ENCODE measurements at places on chromosomes 12 and 14.
A peak's percentile ranks its signal among the peaks of the same experiment; 100 is the strongest.

DNA sequence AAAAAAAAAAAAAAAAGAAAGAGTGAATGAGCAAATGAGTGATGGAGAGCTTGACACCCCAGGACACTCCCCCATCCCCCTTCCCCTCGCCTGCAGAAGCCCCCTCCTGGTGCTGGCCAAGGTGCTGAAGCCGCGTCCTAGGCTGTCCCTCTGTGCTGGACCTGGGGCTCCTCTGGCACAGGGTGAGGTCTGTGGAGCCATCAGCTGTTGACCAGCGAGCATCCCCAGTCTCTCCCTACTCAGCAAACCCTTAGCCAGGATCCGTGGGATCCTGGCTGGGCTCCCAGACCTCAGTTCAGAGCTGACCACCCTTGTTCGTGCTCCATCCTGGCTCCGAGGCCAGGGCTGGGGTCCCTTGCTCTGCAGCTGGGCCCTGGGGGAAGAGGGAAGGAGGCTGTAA lies 5.4 kb upstream of the KIF26A start:
- DNase-seq: no peak

GRCh38 chr12:94091624-94092023 lies 56.8 kb upstream of the PLXNC1 start:
- no peak for DNase-seq

- DNase-seq: peak; percentile 21
These were observed 38.9 kb downstream of the CPSF2 start for GRCh38 chr14:92160619-92161018.

GRCh38 chr12:100460702-100461101 lies 13.0 kb upstream of the NR1H4 start:
- DNase-seq: no peak

DNA sequence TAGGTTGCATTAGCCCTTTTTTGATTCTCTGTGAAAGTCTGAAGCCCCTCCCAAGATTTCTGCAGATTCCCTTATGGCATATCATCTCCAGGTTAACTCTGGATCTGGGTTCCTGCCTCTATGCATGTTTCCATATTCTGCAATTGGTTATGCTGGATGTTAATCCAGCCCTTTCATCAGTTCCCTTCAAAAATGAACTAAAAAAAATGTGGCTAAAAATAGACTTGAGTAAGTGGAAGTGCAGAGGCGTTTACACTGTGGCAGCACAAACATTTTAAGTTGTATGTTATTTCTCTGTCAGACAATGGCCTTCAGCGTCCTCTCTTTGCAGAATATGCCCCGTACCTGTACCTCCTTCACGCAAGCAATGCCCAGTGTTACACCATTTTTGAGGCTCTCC lies 11.4 kb downstream of the MGST1 start:
- DNase-seq: no peak

- no peak for DNase-seq
These were observed 96.3 kb downstream of the TMTC3 start for GRCh38 chr12:88238406-88238805.

DNA sequence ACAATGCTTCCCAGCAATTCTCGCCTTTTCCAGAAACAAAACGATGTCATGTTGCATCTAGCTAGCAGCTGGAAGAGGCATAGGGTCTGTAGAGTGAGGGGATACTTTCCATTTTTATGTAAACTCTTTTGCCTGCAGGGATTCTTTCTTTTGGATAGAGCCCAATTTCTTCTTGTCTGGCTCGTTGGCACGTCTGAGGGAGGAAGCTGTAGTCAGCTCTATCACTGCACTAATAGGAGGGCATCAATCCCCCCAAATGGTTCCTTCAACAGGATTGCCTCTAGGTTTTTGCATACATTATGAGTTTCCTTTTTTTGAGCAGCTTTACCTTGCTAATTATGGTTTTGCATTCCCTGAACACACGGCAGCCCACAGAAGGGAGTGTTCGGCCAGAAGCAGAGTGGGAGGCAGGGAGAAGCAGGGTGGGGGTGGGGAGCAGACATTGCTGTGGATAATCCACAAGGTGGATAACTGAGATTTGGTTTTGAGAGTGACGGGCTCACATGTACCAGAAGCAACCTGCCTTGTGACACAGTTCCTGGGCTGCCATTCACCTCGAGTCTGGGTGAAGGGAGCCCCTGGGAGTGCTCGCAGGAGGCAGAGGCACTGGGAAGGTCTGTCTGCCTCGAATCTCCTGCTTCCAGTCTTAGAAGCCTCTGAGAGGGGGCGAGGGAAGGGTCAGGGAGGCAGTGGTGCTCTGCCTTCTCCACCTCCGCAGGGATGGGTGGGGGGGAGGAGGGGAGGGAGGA lies 24.5 kb downstream of the LRTM2 start:
- no peak for DNase-seq

DNA sequence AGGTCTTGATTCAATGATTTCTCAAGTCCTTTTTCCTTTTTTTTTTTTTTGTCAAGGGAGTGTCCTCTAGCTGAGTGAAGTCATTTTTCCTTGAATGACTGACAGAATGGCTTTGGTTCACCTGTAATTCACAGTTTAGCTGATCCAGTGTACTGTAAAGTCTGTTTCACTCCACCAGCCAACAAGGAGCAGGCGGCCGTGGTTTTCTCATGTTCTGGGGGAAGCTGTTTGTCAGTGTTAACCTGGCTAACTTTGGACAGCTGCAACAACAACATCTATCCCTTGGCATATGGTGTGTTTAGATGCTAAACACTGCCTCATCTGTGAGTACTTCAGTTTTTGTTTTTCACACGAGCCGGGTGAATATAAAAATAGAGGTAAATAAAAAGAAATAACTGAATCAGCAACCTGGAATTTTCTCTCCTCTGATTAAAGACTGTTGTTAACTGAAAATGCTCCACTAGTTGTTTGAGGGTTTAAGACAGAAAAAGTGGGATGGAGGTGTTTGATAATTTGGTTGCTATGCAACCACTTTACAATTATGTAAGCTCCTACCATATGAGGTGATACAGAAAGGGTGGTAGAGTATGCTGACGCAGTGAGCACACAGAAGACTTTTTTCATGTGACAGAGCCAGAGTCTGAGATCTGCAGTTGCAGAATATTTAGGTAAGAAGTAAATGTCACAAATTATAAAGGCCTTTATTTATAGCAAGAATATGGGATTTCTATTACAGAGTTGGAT lies 50.3 kb upstream of the SLC2A13 start:
- DNase-seq: no peak

DNA sequence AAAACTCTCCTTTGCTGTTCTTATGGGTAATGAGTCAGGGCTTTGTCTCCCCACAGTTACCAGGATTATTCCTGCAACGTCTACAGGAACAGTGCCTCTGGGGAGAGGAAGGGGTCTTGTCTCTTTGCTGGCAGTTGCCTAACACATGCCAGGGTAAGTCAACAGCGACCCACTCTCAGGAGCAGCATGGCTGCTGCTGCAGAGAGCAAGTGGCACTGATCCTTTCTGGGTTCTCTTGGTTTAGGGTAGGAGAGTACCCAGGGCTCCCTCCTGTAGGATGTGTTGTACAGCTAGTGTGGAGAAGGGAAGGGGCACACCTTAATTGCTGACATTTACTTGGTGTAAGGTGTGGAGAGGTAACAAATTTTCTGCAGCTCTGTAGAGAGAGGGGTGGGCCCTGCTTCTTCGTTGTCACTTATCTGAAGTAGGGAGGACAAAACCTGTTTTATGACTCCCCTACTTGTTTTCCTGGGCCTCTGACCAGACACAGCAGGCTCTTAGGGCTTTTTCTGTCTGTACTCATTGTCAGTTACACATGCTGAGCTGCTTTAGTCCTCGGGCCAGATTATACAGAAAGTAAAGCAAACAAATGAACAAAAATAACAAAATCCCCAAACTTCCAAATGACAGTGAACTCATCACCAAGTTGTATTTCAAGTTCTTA lies 168.2 kb downstream of the ACSS3 start:
- DNase-seq: no peak

- no peak for DNase-seq
These were observed 110.0 kb upstream of the ARHGAP5 start for GRCh38 chr14:31966896-31967668.

- no peak for DNase-seq
These were observed 103.7 kb downstream of the SMOC1 start for GRCh38 chr14:69982886-69983285.

GRCh38 chr14:29220072-29220471 lies 453.5 kb downstream of the FOXG1 start:
- DNase-seq: no peak

DNA sequence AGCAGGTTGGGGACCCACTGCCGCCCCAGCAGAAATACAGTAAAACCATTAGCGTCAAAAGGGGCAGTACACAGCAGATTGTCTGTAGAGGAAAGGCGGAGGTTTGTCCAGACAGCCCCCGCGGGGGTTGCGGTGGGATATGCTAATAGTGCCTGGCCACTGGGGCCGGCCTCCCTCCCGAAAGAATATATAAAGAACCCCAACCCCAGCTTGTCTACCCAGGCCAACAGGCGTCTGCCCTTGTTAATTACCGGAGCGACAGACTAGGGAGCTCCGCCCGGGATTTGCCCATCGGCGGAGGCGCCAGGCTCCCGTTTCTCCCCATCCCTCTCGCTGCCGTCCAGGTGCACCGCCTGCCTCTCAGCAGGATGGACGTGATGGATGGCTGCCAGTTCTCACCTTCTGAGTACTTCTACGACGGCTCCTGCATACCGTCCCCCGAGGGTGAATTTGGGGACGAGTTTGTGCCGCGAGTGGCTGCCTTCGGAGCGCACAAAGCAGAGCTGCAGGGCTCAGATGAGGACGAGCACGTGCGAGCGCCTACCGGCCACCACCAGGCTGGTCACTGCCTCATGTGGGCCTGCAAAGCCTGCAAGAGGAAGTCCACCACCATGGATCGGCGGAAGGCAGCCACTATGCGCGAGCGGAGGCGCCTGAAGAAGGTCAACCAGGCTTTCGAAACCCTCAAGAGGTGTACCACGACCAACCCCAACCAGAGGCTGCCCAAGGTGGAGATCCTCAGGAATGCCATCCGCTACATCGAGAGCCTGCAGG lies at the start of gene MYF5:
MYF5 (plus strand) TSS at position 217 of the 774 bp plus-strand sequence; CDS start at position 369, 152 bp downstream.
- no peak for DNase-seq

- no peak for DNase-seq
These were observed 30.5 kb upstream of the DDHD1 start for GRCh38 chr14:53183611-53184010.

DNA sequence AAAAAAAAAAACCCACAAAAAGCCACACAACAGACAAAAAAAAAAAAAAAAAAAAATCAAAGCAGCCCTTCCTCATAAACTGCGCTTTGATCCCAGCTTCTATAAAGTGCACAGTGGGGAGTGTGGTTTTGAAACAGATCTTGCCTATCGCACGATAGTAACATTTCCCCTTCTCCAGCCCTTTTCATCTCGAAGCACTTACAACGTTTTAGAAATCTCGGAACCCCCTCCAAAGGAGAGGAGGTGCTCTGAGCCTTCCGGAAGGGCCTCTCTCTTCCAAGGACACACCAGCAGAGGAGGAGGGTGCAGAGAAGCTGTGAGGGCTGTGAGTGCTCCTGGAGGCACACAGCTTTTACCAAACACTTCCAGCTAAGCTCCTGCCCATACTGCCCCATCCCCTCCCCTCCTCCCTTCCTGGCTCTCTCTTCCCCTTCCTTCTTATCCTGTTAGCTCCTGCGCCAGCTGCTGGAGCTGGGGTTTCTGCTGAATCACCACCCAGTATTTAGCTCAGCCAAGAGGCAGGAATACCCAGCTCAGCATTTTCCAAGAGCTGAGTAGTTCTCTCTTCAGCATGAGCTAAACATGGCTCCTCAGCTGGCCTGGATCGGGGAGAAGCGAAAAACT lies 28.4 kb downstream of the SLC7A8 start:
- peak; percentile 76 for DNase-seq

- no peak for DNase-seq
These were observed 24.5 kb upstream of the PNMA1 start for GRCh38 chr14:73738518-73739173.

- DNase-seq: no peak
These were observed 33.3 kb upstream of the UBC start for GRCh38 chr12:124947561-124948398.

DNA sequence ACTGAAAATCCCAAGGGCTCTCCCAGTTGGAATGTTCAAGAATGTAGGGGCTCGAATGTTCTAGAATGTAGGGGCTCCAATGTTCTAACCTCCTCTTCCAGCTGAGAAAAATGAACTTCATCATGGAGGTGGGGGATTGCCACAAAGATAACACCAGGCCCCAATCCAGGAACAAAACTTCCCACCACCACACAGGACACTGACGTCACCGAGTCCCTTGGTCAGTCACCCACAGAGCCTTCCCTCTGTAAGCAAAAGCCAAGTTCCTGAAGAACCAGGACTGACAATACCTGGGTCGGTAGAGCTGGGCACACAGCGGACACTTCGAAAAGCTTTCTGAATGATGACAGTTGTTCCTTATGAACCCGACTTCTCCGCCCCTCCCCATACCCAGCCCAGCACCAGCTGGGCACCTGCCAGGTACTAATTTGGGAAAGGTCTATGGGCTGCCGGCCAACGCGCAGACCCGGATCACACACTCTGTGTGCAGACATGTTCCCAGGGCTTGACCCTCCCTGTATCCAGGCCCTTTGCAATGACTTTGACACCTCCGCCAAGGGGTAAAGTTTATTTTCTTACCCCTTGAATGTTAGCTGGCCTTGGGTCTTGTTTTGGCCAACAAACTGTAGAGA lies 18.9 kb downstream of the ITPK1 start:
- DNase-seq: no peak

- no peak for DNase-seq
These were observed 10.6 kb upstream of the MLXIP start for GRCh38 chr12:122067966-122068365.

DNA sequence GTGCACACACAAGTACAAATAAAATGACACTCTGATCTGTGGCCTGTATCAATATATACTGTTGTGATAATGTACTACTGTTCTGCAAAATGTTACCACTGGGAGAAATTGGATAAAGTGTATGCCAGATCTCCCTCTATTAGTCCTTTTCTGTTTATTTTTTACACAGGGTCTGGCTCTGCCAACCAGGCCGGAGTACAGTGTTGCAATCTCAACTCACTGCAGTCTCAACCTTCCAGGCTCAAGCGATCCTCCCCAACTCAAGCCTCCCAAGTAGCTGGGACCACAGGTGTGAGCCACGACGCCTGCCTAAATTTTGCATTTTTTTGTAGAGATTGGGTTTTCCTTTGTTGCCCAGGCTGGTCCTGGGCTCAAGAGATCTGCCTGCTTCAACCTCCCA lies 1.9 kb downstream of the NT5DC3 start:
- DNase-seq: no peak

GRCh38 chr12:15186597-15186996 lies 34.6 kb downstream of the RERG start:
- no peak for DNase-seq

- peak; percentile 42 for DNase-seq
These were observed 97.1 kb downstream of the SLC38A6 start for GRCh38 chr14:61077951-61078720.

DNA sequence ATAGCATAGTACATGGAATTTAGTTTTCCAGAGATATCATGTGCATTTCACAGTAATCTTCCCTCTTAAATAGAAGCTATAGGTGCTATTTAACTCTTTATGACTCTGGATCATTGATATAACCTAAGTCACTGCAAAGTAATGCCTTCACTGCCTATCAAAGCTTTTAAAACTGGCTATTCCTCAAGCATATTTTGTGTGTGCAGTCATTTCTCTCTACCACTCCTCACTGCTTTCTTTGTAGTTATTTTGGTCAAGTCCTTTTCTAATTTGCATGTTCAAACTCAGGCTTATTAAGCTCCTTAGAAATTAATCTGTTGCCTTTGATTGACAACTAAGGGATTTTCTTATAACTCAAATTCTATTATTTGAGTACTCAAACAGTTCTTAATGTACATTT lies 79.4 kb upstream of the PLEKHG7 start:
- DNase-seq: no peak
